IMR-90 (cell line): ENCODE measurements at places on chromosomes 12 and 14.

- DNase-seq = peak; percentile 84
Observed at GRCh38 chr12:88247241-88247643, 105.1 kb downstream of the TMTC3 start.

GRCh38 chr12:57632073-57632957, 686 bp downstream of the B4GALNT1 start:
- no peak for DNase-seq

- DNase-seq = peak; percentile 51
Observed at GRCh38 chr14:58082011-58082410, 70.0 kb downstream of the ARMH4 start.

DNA sequence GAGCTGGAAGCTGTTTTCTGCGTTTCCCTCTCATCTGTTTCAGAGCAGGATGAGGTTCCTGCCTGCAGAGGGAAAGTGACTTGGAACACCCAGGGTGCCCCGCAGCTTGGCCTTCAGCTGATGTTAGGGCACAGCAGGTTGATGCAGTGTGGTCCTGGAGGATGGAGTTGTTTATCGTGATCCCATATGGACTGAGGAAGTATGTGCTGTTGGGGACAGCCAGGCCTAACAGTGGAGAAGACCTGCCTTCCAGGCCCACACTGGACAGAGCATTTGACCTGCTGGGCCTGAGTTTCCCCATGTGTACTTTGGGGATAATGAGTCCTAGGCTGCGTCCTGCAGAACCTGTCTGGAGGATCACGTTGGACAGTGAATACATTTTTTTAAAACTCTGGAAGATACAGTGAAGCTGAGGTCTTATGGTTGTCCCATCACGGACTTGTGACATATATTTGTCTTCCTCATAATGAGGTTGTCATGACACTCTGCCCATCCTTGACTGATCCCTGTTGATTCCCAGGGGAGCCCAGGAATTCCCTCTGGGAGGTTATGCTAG, 12.8 kb downstream of the SERPINA1 start:
- no peak for DNase-seq

DNA sequence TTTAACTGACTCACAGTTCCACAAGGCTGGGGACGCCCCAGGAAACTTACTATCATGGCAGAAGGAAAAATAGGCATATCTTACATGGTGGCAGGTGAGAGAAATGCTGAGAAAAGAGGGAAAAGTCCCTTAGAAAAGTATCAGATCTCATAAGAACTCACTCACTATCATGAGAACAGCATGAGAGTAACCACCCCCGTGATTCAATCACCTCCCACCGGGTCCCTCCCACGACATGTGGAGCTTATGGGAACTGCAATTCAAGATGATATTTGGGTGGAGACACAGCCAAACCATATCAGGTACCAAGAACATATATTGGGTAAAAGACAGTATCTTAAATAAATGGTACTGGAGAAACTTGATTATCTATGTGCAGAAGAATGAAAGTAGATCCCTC, 100.3 kb upstream of the FAR2 start:
- no peak for DNase-seq

GRCh38 chr12:12534166-12534866, 28.3 kb downstream of the DUSP16 start:
- DNase-seq = no peak

- DNase-seq = no peak
Observed at GRCh38 chr14:57909626-57910025, 43.7 kb upstream of the SLC35F4 start.

DNA sequence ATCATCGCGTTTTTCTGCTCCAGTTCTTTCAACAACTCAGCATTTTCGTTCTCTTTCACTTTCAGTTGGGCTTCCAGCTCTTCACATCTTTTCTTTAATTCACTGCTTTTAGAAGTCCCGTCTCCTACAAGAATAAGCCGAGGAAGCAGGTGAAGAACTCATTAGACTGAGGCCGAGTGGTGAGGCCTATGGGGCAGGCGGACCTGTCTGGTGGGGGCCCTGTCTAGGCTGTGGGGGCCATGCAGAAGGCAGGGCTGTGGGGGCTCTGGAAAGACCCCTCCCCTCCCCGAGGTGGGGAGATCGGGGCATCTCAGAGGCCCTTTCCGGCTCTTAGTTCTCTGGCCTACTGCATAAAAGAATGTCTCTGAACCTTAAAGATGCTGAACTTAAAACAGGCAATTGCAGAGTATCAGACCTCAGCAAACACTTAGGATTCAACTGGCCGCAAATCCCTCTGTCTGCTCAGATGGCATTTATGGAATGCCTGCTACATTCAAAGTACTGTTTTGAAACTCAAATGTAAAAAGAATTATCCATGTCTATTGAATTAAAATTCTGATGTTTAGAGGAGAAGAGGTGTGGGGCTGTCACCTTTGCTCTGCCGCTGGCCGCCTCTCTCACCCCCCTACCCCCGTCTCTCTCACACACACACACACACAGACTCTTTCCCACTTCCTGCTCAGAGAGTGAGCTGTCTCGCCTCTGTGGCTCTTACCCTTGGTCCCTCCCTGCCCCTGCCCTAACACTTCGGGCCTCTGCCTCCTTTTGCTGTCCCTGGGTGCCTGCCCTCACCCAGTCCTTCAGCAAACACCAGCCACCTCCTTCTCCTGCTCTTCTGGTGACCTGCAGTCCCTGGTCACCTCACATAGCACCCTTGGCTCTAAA, 34.7 kb downstream of the CCDC92 start:
- DNase-seq = peak; percentile 17

DNA sequence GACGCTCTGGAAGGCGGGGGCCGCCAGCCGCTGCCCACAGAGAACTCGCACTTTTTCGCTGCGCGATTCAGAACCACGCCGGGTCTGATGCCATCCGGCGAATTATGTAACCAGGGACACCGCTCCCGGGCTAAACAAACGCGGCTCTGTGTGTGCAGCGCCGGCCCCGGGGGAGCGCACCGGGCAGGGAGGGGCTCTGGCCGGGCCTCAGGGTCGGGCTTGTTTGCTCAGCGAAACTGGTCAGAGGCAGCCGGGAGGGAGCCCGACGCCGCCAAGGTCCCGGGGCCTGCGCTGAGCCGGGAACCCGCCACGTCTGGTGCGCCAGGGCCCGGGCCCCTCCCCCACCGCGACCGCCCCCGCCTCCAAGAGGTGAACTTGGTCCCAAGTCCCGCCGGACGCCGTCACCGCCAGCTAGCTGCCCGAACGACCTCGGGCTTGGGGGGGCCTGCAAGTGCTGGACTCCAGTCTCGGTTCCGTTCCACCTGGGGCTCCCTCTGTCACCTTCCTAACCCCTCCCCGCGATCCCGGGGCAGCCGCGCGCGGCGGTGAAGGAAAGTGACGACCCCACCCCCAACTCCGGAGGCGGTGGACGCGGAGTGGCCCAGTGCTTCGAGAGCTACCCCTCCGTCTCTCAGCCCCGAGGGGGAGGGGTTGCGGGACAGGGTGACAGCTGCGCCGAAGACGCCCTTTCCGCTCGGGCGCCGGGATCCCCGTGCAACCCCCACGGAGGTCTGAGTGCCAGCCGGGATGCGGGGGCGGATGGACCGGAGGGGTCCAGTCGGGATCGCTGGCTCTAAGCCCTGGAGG, 848 bp downstream of the CTDSP2 start:
- no peak for DNase-seq

GRCh38 chr12:131222329-131223139, 268.8 kb downstream of the ADGRD1 start:
- DNase-seq = no peak

GRCh38 chr12:92226071-92226661, 80.5 kb upstream of the BTG1 start:
- peak; percentile 28 for DNase-seq

- peak; percentile 6 for DNase-seq
Observed at GRCh38 chr14:76473481-76474263, 97.7 kb downstream of the ESRRB start.

DNA sequence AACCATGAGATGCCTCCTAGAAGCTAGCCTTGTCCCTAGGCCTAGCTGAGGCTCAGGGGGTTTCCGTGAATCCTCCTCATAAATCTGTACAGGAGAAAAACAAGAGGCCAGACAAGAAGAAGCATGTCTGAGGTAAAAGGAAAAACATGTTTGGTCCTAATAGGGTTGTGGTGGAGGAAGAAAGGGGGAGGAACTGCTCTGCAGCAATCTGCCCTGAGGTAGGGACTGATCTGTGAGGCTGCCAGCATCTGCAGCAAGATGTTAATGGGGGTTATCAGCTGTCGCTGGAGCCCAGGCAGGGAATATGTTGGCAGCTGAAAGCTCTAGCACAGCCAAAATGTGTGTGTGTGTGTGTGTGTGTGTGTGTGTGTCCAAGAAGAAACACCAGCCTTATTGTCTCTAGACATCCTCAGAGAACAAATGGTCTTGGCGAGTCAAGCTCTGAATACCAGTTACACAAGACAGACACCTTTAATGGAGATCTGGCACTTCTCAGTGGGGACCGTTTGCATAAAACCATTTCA, 218.5 kb downstream of the NUAK1 start:
- no peak for DNase-seq

- DNase-seq = no peak
Observed at GRCh38 chr14:61120576-61120975, 139.5 kb downstream of the SLC38A6 start.

- no peak for DNase-seq
Observed at GRCh38 chr14:100234511-100234910, 4.4 kb upstream of the YY1 start.

DNA sequence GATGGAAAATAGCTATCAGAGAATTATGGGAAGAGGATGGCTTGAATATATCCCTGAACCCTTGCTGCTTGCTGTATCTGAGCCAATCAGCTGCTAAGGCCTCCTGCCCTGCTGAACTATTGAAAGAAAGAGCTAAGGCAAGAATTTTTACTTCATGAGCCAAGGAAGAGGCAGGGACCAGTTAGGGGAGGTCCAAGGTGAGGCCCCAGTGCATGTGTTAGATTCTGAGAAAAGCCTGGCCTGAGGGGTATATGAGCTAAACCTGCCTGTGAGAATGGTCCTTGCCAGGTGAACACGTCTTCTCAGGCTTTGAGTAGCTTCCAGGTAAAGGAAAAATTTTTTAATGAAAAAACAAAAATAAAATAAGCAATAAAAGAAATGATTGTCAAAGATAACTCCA, 218.0 kb downstream of the SYT1 start:
- DNase-seq = no peak

GRCh38 chr12:59927032-59927431, 331.2 kb downstream of the SLC16A7 start:
- peak; percentile 16 for DNase-seq

DNA sequence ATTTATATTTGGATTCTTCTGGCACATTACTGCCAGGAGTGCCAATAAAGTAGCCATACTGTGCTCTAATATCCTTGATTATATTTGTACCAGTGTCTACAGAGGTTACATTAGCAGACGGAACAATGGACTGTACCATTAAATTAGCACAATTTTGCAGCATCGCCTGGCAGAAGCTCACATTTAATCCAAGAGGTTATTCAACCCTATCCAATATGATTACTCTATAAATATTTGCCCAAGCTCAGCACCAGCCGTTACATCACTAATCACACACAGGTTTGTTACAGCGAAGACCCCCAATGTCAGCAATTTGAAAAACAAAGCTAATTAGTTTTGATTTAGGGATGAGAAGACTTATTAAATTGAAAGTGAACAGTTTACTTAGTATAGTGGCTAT, 16.9 kb upstream of the MGST1 start:
- DNase-seq = no peak
